ENCODE measurements at places on chromosomes 4 and X.
A peak's percentile ranks its signal among the peaks of the same experiment; 100 is the strongest.

- DNase-seq, result peak; percentile 26
Measured at GRCh38 chr4:184983672-184984356, 34.5 kb upstream of the HELT start.

DNA sequence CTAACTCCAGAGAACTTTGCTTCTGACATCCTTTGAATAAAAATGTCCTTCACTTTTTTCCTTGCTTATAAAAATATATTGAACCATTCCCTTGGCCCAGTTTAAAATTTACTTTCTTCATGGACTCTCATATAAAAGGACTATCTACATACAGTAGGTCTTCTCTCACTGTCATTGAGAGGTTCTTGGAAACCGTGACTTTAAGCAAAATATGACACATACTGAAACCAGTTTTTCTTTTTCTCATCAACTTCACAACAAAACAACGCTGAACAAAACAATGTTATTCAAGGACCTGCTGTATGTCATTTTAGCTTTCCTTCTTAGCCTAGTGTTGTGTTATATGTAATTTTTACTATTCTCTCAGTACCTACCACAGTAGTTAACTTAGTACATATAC lies 496.8 kb downstream of the CENPC start:
- no peak for DNase-seq

- DNase-seq, result no peak
Measured at GRCh38 chr4:101512416-101512815, 165.1 kb upstream of the PPP3CA start.

DNA sequence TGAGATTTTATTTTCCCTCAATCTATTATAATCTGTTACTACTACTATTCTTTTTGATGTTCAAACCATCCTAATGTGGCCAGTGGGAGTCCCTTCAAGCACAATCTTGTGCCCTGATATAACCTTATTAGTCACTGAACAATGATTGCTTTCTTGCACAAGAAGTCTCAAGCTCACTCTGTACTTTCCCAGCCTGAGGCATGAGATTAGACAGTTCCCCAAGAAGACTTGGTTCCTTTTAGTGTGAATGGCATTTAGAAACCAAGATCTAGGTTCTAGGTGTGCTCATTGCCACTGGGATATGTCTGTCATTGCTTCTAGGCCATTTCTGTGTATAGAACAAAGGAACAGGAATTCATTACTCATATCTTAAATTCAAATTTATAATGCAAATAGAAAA lies 28.0 kb upstream of the RBM41 start:
- DNase-seq, result no peak

GRCh38 chrX:73817393-73818199 lies 254.6 kb downstream of the CHIC1 start:
- DNase-seq, result no peak

GRCh38 chr4:134632056-134632455 lies 430.5 kb upstream of the PABPC4L start:
- DNase-seq, result no peak

- DNase-seq, result no peak
Measured at GRCh38 chrX:13581554-13581953, 12.2 kb downstream of the EGFL6 start.

DNA sequence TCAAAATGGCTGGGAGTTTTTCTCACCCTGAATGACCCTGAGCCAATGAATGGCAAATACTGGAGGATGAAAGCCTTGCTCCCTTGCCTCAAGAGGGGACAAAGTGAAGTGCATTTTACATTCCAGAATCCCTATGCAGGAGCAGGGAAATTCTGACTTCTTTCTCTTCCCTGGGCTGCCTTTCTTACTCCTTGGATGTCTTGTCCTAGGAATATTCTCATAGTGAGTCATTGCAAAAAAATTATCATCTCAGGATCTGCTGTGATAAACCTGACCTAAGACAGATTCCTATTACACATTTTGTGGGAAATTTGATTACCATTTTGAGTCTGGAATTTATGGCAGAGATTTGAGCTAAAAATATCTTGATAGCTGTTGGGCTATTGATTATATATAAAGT lies 199.9 kb downstream of the TMA16 start:
- DNase-seq, result no peak

DNA sequence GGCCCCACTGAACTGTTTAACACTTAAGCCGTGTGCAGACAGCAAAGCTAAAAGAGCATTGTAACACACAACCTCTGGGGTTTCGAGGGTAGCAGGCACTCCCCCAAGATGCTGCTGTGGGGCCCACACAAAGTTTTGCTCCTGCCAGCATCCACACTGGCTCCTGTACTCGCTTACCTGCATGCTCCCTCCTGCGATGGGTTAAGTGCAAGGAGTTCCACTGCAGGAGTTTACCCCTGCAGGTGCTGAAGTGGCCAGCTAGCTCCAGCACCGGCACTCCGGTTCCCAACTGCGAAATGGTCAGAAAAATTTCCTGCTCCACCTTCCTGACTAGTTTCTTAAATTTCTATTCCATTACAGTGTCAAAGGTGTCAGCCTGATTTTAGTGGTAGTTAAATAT lies 443.5 kb downstream of the PCDH10 start:
- no peak for DNase-seq

GRCh38 chrX:41475191-41475590 lies 28.0 kb downstream of the NYX start:
- DNase-seq, result peak; percentile 65

- no peak for DNase-seq
Measured at GRCh38 chr4:24763631-24764297, 31.6 kb upstream of the SOD3 start.

DNA sequence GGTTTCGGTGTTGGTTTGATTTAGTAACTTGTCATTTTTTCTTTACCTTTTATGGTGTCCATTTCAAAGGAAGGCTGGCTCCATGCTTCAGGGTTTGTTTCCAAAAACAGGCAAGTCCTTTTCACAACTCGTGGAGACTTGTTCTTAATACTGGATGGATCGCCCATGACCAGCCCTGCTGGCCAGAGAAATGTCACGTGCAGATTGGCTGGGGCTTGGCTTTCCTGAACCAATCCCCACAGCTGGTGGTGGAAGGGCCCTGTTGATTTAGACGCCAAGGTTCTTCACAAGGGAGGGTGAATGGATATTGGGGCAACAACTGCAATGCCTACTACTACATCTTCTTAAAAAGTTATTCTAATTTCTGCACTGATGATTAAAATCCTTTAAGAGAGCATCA lies 92.6 kb downstream of the SHROOM3 start:
- no peak for DNase-seq

GRCh38 chrX:22922961-22923360 lies 76.8 kb upstream of the DDX53 start:
- DNase-seq, result no peak

DNA sequence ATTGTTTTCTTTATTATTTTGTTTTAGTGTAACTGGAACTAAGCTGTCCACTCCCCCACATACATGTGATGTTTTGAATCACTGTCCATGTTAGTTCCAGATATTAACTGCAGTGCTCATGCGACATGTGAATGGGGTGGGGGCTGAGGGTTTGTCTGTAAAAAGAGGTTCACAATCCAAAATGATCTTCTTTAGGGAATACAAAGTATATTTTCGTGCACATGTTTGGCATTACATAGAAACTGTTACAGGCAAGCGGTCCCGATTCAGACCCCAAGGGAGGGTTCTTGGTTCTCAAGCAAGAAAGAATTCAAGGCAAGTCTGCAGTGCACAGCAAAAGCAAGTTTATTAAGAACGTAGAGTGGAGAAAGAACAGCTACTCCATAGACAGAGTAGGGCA lies 296.5 kb upstream of the CLNK start:
- no peak for DNase-seq

- no peak for DNase-seq
Measured at GRCh38 chr4:143287572-143287923, 49.1 kb upstream of the GAB1 start.

DNA sequence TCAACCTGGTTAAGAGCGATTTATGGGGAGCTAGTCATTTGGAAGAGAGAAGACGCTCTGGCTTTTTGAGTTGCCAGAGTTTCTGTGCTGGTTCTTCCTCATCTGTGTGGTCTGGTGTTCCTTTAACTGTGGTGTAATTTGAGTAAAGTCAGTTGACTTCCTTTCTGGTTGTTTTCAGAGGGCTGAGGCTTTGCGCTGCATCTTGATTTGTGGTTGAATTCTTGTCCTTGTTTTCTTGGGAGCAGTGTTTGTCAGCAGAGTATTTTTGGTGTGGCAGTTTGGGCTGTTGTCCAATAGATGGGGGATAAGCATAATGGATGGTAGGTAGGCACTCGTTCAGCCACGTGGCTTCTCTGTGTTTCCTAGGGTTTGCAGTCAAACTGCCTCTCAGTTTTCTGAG lies 2143.2 kb upstream of the TENM3 start:
- no peak for DNase-seq

All from neuronal stem cell (in vitro differentiated cells).